ENCODE measurements at places on chromosomes 6 and 20. TPM values are rescaled to one million over a fixed set of nuclear protein-coding genes. Genes with fewer than 3 reads are reported as not detected.

DNA sequence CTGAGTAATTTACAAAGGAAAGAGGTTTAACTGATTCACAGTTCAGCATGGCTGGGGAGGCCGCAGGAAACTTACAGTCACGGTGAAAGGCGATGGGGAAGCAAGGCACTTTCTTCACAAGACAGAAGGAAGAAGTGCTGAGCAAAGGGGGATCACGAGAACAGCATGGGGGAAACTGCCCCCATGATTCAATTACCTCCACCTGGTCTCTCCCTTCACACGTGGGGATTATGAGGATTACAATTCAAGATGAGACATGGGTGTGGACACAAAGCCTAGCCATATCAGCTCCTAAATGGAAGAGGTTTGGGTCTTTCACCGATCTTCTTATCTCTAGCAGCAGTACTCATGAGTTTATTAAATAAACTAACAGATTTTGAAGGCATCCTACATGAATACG is 152.9 kb upstream of the RUNX2 start:
- no peak overlapping the region for H3K27ac ChIP-seq
- no peak overlapping the region for H3K4me3 ChIP-seq
- no peak for DNase-seq
- H3K4me1 ChIP-seq = peaks cover 9% of the 10 kb centered on the region
- H3K36me3 ChIP-seq = no peaks in the 10 kb centered on the region

- no peaks in the 10 kb centered on the region for H3K4me1 ChIP-seq
- no peak overlapping the region for H3K4me3 ChIP-seq
- H3K27me3 ChIP-seq = no peaks in the 10 kb centered on the region
- no peak for DNase-seq
- no peaks in the 10 kb centered on the region for H3K36me3 ChIP-seq
Measured at GRCh38 chr6:33443619-33444504, 10.5 kb upstream of the ZBTB9 start.

DNA sequence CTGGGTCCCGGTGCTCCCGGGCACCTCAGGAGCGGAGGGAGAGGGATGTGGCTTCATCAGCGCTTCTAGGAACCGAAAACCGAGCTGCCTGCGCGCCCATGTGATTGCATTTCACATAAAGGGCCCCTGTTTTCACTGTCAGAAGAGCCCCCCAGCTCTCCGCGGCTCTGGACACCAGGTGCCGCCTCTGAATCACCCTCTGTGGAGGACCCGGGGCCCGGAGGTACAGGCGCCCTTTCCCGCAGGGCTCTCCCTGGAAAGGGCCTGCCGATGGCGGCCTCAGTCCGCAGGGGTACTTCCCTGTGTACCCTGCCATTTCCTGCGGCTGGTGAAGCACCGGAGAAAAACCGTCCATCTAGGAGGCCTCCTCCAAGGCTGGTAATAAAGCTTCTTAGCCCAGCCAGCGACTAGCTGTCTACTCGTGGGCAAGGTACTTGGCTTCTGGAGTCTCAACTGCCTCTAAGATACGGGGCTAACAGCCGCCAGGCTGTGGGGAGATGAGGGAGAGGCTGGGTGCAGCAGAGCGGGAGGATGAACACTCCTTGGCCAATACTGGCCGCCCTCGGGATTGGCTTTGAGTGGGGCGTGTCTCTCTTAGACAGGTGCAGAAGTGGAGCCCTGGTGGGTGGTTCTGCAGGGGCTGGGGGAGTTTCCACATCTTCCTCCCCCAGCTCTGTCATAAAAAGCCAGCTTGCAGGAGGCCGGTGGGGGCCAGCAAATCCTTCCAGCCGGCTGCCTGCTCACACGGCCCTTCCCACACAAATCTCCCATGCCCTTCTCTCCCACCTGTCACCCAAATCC is 1.6 kb downstream of the PPP1R16B start:
- peak overlapping the region; percentile 64 for H3K4me3 ChIP-seq
- H3K27me3 ChIP-seq = no peaks in the 10 kb centered on the region
- H3K4me1 ChIP-seq = peaks cover 34% of the 10 kb centered on the region
- peak; percentile 78 for DNase-seq
- peak overlapping the region; percentile 28 for H3K27ac ChIP-seq

GRCh38 chr6:105994591-105995390 is 91.3 kb upstream of the PRDM1 start:
- H3K27ac ChIP-seq = no peak overlapping the region
- no peak overlapping the region for H3K4me3 ChIP-seq
- H3K27me3 ChIP-seq = no peaks in the 10 kb centered on the region
- DNase-seq = no peak
- H3K4me1 ChIP-seq = no peaks in the 10 kb centered on the region

NRN1 gene
- total RNA-seq = 110 TPM

All from SJCRH30 (cell line).